ENCODE measurements at places on chromosomes 7 and 10. TPM values are rescaled to one million over a fixed set of nuclear protein-coding genes. Genes with fewer than 3 reads are reported as not detected.

GRCh38 chr10:84452003-84452402 is 123.6 kb downstream of the CCSER2 start:
- DNase-seq: no peak

The MYOZ1 gene
- not detected for total RNA-seq

The ADARB2 gene
- not detected for total RNA-seq

- no peak for DNase-seq
Observed at GRCh38 chr7:157270060-157270444, 66.8 kb upstream of the DNAJB6 start.

The PNLIP gene
- not detected for total RNA-seq

The POLR2J3 gene
- 19.2 TPM for total RNA-seq

Measured in colonic mucosa (tissue), 4 donors.